ENCODE measurements at places on chromosomes 7 and 10.

- DNase-seq: peak; percentile 82
These were observed 245.9 kb downstream of the KCNMA1 start for GRCh38 chr10:77391605-77392235.

GRCh38 chr7:28776463-28777157 lies 181.5 kb downstream of the TRIL start:
- DNase-seq: no peak

DNA sequence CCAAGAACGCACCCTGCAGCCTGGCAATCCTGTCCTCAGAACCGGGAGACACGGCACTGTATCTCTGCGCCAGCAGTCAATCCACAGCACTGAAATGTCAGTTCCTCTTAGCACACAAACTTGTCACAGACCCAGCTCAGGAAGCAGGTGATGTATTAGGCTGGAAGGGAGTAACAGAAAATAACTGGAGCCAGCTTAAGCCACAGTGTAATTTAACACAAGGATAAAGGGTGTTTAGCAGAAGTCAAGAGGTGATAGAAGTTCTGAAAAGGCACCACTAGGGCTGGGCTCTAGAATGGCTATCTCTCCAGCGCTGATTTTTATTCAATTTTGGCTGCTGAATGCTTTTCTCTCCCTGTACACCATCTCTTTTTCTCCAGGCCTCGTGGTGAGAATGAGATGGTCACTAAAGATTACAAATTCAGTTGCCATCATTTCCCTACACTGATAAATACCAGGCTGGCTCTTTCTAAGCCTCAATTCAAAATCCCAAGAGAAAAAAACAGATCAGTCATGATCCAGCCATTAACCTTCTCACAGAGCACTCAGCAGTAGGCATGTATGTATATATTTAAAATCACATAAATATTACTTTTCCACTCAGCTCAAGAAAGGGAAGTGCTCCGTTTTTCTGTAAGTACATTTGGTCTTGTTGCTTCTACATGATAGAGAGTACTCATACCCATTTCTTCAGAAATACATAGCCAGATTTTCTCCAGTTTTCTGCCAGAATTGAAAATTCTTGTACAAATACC lies 102.7 kb upstream of the PRSS1 start:
- DNase-seq: no peak

GRCh38 chr7:42272793-42273665 lies 36.0 kb upstream of the GLI3 start:
- peak; percentile 69 for DNase-seq

GRCh38 chr7:35805876-35806275 lies 5.0 kb downstream of the SEPTIN7 start:
- peak; percentile 24 for DNase-seq

DNA sequence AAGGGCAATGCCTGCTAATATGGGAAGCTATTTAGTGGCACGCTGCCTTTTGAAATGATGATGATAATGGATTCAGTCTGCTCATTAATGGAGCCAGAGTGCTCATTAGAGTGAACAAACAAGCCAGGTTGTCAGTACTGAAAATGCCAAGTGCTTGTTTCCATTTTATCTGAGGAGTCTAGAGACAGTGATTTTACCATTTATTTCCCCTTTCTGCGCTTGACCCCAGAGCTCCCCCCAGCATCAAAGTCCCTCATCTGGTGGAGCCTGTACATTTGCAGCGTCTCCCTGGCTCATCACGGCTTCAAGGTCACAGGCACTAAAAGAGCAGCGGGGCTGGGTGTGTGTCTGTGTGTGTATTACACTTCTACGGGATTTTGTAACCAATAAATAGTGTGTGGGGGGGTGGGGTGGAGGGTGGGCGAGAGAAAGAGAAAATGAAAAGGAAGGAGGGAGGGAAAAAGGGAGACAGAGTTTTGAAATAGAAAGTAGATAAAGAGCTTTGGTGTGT lies 553.8 kb downstream of the TFEC start:
- DNase-seq: peak; percentile 11

DNA sequence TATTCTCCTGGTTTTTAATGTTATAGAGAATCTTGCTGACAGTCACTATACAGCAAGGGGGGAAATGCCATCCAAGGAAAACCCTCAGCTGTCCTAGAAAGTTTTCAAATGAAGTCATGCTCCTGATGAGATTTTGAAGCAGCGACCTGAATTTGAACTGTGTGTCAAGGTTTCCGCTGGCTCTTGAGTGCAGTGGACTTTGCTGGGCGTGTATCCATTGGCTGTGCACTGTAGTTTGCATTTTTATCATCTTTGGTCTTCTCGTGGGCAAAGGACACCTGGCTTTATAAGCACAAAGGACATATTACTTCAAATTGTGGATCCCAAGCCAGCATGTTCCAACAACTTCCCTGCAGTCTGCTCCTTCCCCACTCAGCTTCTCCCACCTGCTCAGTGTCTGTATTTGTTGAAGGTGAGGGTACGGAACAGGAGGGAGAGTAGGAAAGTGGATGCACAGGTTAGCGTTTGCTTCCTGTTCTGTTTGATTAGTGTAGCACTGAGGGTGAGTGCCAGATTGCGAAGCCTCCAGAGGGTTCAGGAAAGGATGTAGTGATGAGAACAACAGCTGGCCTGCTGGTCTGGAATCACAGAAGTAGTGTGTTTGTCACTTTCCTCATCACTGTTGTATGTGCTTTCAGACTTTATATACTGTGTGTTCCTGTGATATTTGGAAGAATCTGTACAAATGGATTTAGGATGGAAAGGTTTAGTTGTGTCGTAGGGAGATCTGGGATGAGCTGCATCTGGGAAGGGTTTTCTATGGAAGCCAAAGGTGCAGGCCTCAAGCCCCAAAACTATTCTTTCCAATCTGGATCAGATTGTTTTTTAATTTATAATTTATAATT lies 204.8 kb downstream of the BMPER start:
- DNase-seq: no peak

- DNase-seq: peak; percentile 5
These were observed 2.5 kb upstream of the UPK3B start for GRCh38 chr7:76507723-76508406.

DNA sequence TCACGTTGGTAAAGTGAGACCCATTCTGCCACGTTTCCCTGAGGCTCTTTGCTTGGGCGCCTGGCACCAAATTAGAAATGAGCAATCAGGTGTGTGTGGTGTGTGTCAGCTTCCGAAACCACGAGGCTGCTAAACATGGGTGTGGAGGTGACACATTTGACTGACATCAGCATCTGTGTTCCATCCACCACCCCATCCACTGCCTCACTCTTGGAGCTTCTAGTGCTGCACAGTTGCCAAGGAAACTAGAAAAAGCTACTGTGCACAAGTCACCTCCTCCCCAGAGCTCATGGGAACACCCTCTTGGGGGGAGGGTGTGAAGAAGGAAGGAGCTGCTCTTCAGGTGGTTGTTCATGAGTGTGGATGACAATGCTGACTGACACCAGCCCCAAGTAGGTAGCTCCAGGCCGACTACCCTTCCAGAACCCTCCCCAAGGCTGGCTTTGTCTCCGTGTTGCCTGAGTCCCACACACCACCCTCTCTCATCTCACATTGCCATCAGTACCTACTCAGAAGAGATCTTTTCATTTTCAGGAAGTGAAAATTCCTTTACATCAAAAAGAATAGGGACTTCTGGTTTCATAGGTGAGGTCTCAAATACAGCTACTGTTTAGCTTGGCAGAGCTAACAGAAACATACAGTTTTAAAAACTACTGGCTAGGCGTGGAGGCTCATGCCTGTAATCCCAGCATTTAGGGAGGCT lies 152.2 kb downstream of the TMEM178B start:
- DNase-seq: no peak

DNA sequence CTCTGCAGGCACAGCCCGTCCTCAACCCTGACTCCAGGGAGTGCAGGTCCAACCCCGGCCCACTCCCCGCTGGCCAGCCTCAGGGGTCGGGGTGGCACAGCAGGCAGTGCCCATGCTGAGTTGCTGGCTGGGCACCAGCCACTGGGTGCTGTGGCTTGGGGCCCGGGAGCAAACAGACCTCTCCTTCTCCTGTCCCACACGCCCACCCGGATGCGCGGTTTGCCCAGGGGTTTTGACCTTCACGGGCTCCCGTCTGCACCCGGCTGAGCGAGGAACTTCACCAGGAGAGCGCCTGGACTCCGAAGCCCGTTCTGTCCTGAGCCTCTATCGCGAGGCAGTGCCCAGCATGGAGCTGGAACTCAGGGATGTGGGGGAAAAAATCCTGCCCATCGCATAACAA lies 2.6 kb upstream of the GRIFIN start:
- no peak for DNase-seq

DNA sequence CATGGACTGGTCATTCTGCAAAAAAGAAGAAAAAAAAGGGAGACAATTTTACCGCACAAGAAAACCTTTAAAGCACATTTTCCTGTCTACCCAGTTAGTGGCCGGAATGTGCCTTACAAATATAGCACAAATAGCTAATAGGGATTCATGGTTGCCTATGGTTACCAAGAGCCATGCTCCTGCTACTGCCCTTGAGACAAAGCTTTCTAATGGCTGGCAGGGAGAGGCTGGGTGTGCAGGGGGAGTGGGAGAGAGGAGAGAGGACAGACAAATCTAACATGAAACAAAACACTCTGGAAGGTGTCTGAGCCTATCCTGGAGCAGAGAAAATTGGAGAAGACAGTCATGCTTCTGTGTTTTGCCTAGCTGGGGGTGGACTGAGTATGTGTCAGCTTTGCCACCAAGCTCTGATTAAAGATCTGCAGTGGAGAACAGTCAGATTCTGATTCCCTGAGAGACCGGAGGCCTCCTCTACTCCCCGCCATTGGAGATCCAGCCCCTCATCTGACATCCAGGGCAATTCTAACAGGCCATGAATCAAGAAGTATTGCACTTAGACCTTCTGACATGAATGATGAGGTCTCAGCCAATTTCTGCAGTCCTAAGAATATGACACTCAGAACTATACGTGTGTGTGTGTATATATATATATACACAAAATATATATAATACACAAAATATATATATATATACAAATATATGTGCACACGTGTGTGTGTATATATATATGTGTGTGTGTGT lies 80.2 kb downstream of the PRTFDC1 start:
- no peak for DNase-seq

- DNase-seq: no peak
These were observed 71.1 kb downstream of the DIP2C start for GRCh38 chr10:618229-618989.

GRCh38 chr7:96329241-96329640 lies 7.3 kb upstream of the SLC25A13 start:
- DNase-seq: no peak

GRCh38 chr7:134196439-134196838 lies 69.3 kb downstream of the LRGUK start:
- no peak for DNase-seq

GRCh38 chr7:46900312-46901263 lies 681.3 kb downstream of the TNS3 start:
- DNase-seq: no peak

DNA sequence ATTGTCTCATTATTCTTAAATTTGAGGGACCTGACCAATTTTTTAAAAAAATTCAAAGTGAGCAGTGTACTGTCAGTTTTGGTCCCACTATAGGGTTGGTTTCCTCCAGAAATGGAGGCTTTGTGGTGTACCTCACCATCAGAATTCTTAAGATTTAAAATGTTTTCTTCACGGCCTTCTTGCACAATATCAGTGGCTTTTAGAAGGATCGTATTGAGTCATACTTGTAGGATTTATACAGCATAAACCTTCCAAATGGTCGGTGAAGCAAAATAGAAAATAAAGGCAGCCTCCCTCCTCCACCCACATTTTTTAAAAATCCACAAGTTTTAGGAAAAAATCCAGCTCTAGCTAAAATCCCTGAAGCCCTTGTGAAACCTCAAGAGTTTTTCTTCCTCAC lies 126.4 kb downstream of the RNLS start:
- peak; percentile 61 for DNase-seq

GRCh38 chr7:15113752-15114151 lies 211.2 kb upstream of the DGKB start:
- no peak for DNase-seq

GRCh38 chr10:50807851-50808776 lies 68.4 kb downstream of the ASAH2B start:
- DNase-seq: peak; percentile 71

GRCh38 chr7:139367438-139368155 lies 7.9 kb downstream of the LUC7L2 start:
- DNase-seq: no peak

GRCh38 chr7:105678811-105679495 lies 97.7 kb upstream of the EFCAB10 start:
- DNase-seq: peak; percentile 85

DNA sequence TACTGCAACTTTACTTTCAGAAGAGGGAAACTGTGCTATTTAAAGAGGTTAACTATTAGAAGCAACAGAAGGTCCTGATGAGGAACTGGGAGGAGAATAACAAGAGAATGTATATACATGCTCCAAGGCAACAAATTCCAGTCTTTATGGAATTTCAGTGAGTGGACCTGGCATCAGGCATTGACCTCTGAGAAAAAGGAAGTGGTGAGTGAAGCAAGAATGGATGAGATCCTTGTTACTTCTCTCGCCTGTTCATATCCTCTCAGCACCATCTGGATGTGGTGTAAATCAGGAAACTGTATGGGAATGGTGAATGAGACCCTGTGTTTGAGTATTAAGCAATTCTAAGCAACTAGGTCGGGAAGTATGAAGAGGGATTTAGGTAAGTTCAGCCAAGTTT lies 30.3 kb upstream of the KBTBD2 start:
- no peak for DNase-seq

GRCh38 chr10:103181244-103181643 lies 11.8 kb downstream of the NT5C2 start:
- no peak for DNase-seq

DNA sequence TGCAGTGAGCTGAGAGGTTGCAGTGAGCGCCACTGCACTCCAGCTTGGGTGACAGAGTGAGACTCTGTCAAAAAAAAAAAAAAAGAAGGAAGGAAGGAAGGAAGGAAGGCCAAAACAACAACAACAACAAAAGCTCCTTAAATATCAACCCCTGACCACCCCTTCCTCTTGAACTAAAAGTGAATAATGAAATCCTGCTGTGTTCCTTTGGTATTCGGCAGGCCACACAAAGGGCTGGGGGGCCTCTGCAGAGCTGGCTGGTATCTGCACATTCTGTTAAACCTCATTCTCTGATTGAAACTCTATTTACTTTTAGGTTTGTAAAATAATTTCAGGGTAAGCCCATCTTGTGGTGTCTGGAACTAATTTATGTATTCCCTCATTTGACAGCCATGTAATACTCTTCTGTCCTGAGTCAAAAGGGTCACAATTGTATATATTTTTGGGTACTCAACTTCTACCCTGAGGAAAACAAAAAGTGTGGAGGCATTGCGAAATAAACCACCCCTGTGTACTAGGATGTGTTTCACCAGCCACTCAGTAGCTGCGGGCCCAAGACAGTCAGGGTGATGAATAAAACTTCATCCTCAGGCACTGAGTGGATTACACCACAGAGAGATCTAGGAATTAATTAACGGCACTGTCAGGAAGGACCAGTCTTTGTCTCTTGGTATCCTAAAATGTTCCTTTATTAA lies 446.4 kb upstream of the PFKP start:
- DNase-seq: no peak

GRCh38 chr10:100986952-100987684 lies at the start of the genes MRPL43 and TWNK:
MRPL43 (minus strand) TSS chr10:100987497; CDS start chr10:100987443, 54 bp downstream.
TWNK (plus strand) TSS chr10:100987543; CDS start chr10:100988211, 668 bp downstream.
- DNase-seq: peak; percentile 94

DNA sequence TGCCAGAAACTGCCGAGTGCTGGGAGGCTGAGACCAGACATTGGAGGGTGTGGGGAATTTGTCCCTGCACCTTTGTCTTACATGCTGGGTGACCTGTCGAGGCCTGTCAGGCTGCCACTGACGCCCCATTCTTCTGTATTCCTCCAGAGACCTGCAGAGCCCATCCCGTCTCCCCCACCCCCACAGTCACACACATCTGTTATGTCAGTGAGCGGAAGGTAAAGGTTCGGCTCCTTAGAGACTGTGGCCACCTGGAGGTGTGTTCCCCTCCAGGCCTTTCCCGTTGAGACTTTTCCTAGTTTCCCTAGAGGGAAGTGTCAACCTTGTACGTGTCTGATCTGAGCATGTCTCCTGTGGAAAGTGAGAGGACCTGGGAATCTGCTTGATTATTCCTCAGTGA lies 84.5 kb downstream of the ATXN7L1 start:
- no peak for DNase-seq
